ENCODE measurements at places on chromosomes 5 and 9.

GRCh38 chr5:33994845-33995244 lies 10.4 kb upstream of the SLC45A2 start:
- DNase-seq = no peak

- DNase-seq = no peak
These were observed 85.6 kb downstream of the GADD45G start for GRCh38 chr9:89690334-89690912.

DNA sequence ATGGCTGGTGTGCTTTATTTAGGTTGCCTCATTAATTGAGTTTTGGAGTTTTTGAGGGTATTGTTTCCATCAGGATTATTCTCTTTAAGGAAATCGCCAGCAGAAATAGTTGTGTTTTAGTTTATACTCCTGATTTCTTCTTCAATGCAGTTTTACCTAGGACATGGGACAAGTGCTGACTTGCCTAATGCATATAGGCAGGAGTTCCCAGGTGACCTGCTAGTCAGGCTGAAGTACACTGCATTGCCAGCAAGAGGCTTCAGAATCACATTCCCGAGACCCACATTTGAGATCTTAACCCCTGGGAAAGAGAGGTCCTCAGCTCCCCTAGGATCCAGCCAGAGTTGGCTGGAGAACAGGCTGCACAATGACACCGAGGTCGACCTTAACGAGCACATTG lies 1.5 kb upstream of the OR1N2 start:
- no peak for DNase-seq

DNA sequence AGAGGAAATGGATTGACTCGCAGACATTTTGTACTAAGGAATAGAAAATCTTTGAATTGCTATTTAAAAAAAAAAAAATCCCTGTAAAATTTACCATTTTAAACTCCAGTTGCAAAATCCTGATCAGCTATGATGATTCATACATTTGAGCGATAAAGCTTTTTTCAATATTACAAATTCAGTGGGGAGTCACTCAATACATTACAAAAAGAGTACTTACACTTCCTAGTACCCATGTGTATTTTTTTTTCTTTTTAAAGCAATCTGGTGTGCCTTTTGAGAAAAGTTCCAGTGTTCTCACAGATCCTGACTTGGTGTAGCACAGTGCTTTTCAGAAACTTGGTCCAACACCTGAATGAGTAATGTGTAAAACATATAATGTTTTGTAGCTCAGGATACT lies 54.3 kb downstream of the PIK3R1 start:
- no peak for DNase-seq

- DNase-seq = no peak
These were observed 62.0 kb downstream of the PSMB7 start for GRCh38 chr9:124353166-124353768.

DNA sequence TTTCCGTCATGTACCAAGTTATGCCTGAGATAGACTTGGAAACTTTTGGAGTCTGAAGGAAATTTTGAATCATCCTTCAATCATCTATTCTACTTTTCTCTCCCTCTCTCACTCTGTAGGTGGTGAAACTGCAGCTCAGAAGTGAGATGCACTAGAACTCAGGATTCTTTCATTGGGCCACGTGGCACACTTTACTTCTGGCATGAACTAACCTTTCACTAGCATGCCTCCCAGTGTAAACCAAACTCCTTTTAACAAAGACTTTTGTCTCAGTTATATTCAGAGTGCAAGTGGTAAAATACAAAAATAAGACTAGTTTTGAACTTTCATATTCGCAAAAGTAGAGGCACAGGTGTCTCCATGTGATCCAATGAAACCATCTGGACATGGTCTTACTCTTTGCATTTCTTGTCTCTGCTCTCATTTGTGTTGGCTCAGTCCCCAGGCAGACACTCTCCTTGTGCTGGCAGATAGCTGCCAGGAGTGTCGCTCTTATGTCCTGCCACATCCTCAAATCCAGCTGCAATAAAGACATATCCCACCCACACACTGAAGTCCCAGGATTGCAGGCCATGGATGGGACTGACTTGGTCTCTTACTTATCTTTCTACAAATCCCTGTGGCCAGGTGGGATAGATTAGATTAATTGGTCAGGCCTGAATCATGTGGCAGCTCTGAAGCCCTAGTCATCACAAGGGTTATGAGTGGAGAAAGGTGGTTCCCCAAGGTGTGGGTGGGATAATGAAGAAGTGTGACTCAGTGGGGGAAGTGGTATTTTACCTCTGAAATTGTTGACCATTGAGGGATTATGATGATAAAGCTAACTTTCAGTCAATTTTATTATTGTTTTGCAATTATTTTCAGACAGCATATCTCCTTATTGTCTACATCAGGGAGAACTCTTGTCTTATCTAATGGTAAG lies 267.5 kb downstream of the GABRB2 start:
- no peak for DNase-seq

DNA sequence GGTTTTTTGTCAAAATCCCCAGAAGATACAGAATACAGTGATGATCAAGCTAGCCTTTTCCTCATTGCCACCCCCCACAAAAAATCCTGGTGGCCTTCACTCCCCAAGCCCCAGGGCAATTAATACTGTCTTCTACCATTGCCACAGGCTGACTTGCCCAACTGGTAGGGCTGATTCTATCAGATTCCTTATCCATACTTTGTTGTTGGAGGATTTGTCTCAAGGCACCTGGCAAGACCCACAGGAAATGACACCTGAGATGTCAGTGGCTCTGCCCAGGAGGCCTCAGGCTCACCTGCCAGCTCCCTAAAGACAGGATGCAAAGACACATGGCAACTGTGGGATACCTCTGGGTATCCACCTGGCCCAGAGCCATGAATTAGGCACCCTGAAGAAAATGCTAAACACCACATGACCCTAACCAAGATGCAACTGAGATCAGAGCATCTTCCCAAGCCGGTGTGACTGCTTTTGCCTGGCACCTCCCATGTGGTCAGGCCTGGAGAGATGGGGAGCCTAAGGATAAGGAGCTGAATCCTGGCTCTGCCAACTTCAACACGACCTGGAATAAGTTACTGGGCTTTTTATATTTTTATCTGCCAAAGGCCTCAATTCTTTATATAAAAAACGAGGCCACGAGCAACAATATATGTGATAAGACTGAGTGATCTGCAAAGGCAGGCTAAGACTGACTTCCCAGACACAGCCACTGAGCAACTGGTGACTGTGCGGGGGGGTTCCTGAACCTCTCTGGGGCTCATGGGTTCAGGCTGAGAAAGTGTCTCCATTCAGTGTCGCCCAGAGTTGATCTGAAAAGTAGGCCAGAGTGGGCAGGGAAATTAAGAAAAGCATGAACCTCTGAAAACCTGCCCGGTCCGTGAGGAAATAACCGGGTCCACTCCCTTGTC lies 944 bp downstream of the ATOX1 start:
- no peak for DNase-seq

DNA sequence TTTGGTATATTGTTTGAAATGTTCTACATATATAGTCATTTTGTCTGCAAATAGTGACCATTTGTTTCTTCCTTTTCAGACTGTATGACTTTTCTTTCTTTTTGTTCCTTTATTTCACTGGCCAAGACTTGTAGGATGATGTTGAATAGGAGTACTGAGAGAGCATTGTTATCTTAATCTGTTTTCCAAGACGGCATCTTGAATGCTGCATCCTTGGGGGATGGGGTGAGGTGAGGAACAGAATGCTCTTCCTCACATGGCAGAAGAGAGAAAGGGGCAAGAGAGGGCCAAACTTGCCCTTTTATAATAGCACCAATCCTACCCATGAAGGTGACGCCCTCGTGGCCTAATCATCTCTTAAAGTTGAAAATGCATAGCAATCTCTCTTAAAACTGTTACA lies 3.7 kb upstream of the ZNF510 start:
- DNase-seq = no peak

DNA sequence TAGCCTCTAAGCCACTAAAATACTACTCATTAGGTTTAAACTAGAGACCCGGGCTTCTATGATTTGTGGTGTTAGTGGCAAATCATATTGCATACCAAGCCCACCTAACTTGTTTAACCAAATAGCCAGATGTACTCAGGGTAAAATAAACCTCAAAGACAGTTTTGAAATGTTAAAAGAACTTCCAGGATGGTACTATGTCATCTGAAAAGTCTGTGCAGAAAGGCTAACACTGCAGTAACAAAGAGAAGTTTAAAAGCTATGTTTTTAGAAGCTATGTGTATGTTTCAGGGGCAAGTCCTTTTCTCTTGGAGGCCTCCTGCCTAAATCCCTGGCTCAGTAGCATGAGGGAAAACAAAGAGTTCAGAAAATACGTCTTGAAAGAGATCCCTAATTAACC lies 84.9 kb upstream of the IL7R start:
- DNase-seq = no peak

DNA sequence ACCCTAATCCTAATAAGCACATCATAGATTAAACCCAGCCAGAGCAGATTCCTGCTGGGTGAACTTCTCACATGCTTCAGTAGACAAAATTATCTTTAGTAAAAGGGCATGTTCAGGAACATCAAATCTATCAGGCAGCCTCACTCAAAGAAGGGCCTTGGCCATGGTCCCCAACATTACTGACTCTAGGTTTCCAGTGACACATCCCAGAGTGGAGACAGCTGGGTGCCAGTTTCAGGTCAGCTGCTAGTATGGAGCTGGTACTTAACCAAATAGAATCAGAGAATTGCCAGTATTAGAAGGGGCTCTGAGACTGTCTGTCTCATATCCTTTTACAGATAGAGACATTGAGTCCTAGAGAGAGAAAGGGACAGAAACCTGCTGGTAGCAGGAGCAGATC lies 44.1 kb upstream of the GALNT10 start:
- DNase-seq = no peak

DNA sequence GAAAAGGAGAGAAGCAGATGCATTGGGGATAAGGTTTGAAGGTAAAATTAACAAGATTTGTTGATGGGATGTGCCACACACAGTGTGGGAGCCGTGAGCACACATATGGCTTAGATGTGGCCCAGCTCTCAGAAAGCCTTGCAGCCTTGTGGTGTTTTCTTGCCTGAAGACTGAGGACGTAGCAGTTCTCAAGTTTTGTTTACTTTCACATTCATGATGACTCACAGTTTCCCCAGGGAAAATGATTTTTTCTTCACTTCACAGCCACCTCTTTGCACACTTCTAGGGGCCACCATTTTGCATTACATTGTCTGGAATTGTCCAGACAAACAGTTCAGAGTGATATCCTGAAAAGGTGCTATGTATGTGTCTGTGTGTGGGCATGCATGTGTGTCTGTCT lies 126.2 kb downstream of the BASP1 start:
- DNase-seq = no peak

DNA sequence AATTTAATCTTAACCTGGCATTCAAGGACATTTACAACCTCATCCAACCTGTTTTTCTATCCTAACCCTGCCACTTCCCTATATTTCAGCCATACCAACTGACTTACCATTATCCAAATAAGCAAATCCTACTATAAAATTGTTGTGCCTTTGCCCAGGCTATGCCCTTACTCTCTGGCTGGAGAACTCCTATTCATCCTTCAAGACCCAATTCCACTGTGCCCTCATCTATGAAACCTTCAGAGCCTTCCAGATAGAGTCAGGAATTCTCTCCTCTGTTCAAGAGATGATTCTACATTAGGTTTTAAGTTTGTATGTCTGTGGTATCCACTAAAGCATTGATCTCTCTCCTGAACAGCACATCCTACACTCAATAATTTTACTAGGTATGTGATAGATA lies 46.3 kb upstream of the MSX2 start:
- no peak for DNase-seq

All from globus pallidus (tissue), 1 donor.